ENCODE measurements at places on chromosomes 4 and X.

- DNase-seq: no peak
These were observed at the start of gene SERTM2 for GRCh38 chrX:111511477-111511876. SERTM2 (plus strand) TSS chrX:111511645; CDS start chrX:111518858, 7,213 bp downstream.

DNA sequence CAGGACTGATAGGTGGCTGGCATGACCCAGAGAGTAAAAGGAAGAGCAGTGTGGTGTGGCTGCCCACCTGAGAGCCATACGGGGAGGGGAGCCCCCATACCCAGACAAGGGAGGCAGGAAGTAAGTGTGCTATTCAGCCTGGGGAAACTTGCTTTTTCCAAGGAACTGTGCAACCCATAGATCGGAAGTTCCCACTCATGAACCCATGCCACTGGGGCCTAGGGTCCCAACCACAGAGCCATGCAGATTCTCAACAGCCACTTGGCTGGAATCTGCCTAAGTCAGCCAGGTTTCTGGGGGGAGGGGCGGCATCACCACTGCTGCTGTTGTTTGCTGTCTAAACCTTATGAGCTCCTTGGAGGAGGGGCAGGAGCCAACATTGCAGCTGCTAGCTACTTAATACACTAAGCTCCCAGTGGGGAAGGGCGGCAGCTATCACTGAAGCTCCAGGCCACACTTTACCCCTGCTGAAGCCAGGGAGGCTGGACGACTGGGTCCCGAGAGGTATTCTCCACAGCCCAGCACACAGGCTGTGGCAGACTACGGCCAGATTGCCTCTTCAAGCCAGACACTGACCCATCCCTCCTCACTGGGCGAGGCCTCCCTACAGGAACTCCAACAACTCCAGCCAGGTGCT lies 410.4 kb downstream of the INPP4B start:
- DNase-seq: no peak

DNA sequence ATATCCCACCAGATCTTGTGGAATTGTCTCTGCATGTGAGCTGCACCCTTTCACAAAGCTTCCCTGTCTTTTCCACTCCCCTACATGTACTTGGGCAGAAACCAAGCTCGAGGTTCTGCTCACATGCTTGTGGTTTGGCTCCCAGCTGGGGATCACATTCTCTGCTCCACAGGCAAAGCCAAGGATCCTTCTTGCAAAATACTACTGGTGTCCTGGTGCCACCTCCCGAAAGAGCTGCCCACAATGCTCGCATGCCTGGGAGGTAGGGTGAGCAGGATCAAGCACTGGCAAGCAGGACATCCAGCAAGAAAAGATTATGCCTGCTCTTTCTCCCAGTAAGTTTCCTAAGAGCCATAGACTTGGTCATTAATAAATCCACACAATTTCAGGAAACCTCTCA lies 45.1 kb upstream of the PPARGC1A start:
- DNase-seq: peak; percentile 49

DNA sequence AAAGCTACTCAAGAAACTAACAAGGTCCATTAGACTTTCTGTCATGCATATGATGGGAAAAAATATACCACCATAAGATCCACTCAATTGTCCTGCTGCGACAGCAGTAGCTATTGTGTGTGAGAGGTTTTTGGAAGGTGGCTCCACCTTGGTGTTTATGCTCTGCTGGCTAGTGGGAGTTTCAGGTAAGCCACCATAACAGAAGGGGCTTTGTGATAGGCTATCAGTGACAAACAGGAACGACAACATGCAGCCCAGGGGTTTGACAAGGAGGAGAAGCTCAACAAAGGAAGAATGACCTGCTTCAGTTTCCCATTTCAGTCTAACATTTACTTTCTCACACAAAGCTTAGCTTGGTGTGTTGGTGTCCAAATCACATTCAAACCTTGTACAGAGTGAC lies 182.6 kb downstream of the ATOH1 start:
- no peak for DNase-seq

DNA sequence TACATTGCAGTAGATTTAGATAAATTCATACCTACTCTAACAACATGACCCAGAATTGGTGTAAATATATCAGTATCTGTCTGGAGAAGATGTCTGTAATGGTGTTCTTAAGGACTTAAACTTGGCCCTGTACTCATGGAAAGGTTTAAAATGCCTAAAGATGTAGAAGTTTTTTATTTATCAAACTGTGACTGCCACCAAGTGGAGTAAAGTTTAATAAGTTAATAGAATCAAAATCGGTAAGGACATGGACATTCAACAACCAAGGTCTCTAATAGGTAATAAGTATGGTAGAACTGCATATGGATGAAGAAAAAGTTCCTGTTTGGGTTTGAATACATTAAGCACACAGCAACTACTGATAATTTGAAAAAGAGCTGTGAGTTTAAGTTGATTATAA lies 474.0 kb upstream of the NDST3 start:
- no peak for DNase-seq

GRCh38 chr4:157221426-157221894 lies 932 bp downstream of the GRIA2 start:
- peak; percentile 57 for DNase-seq
